Cardiac septum (tissue), 1 donor: ENCODE measurements at places on chromosomes 12 and 14.

DNA sequence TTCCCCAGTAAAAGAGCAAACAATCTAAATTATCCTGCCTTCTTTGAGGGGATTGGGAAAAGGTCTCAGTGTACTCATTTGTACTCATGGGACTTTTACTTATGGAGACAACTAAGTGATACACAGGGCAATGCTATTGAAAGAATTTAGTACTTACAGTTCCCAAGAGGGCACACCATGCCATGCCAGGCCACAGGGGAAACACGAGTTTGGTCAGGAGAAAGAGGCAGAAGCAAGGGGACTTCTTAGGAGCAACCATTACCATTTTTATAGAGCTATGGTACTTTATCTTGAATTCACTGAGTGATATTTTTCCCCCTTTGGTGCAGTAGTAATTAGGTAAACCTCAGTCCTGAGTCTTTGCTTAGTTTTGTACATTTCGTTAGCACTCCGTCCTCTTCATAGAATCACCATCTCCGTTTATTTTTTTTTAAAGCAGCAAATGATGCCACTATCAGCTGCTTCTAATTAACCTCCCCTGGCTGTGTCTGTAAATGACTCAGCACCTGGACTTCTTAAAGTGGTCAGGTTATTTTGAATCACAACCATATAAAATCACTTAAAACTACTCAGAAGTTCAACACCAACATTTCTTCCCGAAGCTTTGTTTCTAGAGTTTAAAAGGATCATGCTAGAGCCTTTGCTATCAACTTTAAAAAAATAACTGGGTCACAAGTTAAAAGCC is 5.9 kb upstream of the WASHC3 start:
- DNase-seq, result no peak

DNA sequence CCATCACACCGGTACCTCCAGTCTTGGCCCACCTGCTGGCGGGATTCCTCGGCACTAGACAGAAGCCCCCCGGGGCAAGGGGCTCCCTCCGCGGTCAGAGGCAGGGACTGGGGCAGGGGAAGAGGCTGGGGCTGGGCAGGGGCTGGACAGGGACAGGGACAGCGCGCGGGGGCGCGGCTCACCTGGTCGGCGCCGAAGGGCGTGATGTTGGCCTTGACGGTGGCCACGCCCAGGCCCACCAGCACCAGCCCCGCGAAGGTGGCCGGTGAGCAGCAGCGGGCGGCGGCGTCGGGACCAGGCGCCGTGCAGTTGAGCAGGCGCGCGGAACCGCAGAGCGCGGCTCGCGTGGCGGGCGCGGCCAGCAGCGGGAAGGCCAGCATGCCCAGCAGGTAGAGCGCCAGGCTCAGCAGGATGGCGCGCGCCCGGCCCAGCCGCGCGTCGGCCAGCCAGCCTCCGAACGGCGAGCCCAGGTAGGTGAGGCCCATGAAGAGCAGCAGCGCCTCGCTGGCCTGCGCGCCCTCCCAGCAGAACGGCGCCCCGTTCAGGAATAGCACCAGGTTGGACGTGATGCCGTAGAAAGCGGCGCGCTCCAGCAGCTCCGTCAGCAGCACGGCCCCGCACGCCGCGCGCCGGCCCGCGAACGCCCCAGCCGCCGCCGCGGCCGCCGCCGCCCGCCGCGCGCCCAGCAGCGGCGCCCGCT is 392 bp downstream of the SLC15A4 start:
- DNase-seq, result no peak

- DNase-seq, result no peak
Observed at GRCh38 chr12:108832730-108833354, 24.5 kb downstream of the SSH1 start.

- no peak for DNase-seq
Observed at GRCh38 chr12:66751432-66752113, 72.7 kb upstream of the GRIP1 start.

- no peak for DNase-seq
Observed at GRCh38 chr12:131635491-131636122, 75.3 kb upstream of the SFSWAP start.

DNA sequence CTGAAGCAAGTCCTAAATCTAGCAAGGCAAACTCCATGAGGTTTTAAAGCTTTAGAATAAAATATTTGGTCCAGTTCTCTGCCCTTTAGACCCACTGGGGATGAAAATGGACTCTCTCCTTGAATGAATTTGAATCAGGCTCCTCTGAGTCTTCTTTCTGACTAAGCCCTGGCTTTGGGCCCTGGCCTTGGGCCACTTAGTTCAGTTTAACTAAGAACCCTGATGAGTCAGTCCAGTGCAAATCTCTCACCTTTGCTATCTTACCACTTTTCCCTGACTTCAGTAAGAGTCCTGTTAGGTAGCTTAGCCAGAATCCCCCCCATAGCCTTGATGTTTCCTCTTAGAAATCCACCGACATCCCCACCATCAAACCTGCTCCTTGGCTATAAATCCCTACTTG is 427.5 kb downstream of the SNAPC1 start:
- no peak for DNase-seq

DNA sequence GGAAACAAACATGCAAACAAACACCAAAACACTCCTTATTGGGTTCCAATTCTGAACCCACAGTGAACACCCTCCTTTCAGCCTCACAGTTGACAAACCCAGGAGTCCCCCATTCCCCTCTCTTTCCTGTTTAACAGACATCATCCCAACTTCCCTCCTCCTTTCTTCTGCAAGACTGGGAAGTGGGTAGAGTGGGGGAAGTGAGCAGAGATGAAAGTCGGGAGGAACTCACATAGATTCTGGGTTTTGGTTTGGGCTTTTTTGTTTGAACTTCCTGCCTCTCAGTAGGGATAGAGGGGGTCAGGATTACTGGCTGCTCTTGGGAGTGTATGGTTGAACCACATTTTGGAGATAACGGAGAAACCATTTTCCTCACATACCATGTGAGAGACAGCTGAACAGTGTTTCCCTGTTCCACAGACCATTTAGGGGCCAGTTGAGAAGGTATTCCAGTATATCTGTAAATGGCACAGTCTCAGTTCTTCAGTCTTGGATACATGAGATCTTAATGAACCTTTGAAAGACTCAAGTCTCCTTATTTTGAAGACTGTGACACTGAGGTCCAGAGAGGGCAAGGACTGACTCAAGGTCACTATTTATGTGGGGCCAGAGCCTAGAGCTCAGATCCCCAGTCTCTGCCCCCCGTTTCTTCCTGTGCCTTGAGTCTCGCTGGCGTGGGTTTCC is 3.9 kb upstream of the GPR84 start:
- DNase-seq, result no peak

DNA sequence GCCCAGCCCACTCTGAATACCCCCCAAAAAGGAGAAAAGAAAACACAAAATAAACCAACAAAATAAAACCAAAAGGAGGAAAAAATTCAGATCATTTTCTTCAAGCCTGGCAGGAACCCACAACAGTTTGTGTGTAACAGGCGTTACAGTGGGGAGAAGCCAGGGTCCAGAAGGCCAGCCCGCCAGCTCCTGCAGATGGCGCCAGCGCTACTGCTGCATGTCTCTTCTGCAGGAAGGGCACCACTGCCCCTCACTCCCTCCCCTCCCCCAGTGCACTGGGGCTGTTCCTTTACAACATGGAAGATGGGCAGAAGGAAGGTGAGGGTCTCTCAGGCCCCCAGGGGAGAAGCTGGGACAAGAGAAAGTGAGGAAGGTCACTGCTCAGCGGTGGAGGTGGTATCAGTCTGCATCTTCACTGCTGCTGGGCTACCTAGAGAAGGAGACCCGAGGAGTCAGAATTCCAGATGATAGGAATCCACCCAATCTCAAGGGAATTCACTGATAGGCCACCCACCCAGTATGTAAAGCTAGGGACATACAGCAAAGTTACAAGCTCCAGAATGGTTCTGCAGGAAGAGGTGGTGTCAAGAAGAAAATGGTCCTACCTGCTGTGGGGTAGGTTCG is 2.3 kb upstream of the NOP2 start:
- no peak for DNase-seq
